ENCODE measurements at places on chromosomes 16 and 17. TPM values are rescaled to one million over a fixed set of nuclear protein-coding genes. Genes with fewer than 3 reads are reported as not detected.

Gene GPR179
- not detected for total RNA-seq

Gene SLC12A3
- total RNA-seq: not detected

Gene GALK1
- total RNA-seq: 70.3 TPM

Gene KRT33A
- total RNA-seq: not detected

Gene PKMYT1
- 24.8 TPM for total RNA-seq

Gene RGS11
- total RNA-seq: under 0.01 TPM

Gene TSNAXIP1
- under 0.01 TPM for total RNA-seq

Gene JMJD6
- total RNA-seq: 21.4 TPM

Gene RPA1
- total RNA-seq: 40.9 TPM

Gene GUCY2D
- 1.4 TPM for total RNA-seq

Gene SLC47A1
- total RNA-seq: 0.86 TPM

Gene KRT15
- total RNA-seq: 13.8 TPM

Gene EFCAB5
- 0.18 TPM for total RNA-seq

Gene TBC1D3H
- total RNA-seq: not detected

Gene PIRT
- not detected for total RNA-seq

Gene AANAT
- total RNA-seq: not detected

Gene DNAH9
- not detected for total RNA-seq

Gene CACNG1
- total RNA-seq: not detected

Gene KRT13
- not detected for total RNA-seq

Gene DPEP1
- total RNA-seq: not detected

Gene HES7
- 2.0 TPM for total RNA-seq

Gene ABCC12
- total RNA-seq: not detected

Gene KRT39
- not detected for total RNA-seq

Gene MED13
- total RNA-seq: 20.2 TPM

Gene KDM8
- 9.0 TPM for total RNA-seq

Gene CPHXL2
- total RNA-seq: not detected

Gene PRDM7
- total RNA-seq: not detected

Gene DNAH2
- total RNA-seq: 0.18 TPM

Data from myometrial cell (primary cell).